Smooth muscle cell of the brain vasculature (primary cell): ENCODE measurements at places on chromosomes 7 and 10.

DNA sequence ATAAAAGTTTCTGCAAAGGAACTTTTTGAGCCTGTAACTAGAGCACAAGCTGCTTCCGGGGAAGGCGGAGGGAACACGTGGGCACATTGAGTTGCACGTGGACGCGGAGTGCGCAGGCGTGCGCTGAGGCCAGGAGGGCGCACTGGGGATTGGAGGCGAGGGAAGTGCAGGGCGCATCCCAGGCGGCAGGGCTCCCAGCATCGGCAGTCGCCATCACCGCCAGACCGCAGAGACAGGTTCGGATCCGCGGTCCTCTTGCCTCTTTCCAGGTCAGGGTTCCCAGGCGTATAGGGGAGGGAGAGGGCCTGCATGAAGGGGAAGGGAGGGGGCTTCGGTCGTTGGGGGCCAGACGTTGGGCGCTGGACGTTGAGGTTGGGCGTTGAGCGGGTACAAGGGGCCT is at the start of gene TDRD1:
TDRD1 (plus strand) TSS at position 206 of the 400 bp plus-strand sequence. CDS start 8,479 bp downstream, outside the sequence.
- DNase-seq, result no peak

DNA sequence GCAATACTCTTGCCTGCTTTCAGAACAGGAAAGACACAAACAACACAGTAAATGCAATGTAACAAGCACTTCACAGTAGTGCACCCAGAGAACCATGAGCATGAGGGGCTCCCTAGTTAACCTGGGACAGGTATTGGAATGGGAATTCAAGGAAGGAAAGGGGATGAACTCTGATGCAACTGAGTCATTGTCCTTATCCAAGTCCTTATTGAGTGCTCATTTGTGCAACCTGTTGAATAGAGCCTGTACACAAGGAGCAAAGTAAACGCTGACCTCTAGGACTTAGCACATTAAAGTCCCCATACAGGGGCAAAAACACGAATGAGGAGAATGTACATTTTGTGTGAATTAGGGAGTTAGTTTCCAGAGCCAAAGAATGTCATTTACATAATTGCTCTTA is 276.4 kb upstream of the BMPER start:
- DNase-seq, result no peak

DNA sequence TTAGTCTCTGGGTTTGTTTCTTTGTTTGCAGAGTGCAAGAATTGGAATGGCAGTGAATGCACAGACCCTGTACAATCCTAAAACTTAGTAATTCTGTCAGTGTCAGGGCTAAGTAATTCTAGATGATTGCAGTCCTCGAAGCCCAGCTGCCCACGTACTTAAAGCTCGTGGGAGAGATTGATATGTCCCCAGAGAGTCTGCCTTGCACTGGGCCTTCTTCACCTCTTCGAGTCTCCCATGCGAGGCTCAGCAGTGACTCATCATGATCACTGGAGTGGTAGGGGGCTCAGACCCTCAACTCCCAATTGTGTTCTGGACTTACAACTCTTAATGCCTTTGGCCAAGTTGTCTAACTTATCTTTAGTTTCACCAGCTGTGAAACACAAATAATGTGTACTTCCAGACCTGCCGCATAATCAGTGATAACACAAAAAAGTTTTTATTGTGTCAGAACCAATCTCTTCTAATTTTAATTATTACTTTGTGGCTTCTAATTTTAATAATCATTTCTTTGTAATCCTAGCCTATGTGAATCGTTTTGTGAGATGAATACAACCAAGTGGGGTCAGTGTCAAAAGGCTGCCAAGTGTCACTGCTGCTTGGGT is 345.6 kb upstream of the LRGUK start:
- DNase-seq, result no peak

DNA sequence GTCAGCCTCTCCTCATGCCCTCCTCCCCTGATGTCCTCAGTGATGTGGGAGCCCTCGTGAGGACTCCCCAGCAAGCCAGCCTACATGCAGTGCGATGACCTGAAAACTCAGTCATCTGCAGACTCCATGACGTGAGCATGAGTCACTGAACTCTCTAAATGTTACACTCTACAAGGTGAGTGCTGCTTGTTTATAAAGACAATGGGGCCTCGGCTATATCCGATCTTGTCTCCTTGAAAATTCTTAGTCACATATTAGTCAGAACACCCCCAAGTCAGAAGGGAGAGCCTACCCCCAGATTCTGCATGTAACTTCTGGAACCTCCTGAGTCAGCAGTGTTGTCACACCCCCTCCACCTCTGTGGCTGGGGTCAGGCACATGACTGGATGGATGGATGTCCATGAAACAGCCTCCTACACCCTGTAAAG is 673.8 kb downstream of the INHBA start:
- peak; percentile 91 for DNase-seq

DNA sequence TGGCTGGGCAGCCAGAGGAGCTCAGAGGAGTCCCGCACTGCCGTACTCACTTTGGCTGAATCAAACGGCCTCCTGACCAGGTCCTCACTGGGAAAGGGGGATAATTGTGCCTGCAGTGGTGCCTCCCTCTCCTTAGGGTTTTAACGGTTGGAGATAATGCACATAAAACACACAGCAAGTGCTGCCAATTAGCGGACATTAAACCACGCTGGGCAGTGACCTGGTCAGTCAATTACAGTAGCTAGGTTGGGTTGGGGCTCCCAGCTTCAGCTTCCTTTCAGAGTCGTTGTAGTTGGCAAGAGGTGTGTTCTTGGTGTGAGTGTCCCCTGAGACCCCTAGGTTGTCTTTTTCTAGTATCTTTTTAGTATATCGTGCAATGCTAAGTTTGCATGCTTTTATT is 146.6 kb downstream of the C10orf105 start:
- DNase-seq, result no peak

DNA sequence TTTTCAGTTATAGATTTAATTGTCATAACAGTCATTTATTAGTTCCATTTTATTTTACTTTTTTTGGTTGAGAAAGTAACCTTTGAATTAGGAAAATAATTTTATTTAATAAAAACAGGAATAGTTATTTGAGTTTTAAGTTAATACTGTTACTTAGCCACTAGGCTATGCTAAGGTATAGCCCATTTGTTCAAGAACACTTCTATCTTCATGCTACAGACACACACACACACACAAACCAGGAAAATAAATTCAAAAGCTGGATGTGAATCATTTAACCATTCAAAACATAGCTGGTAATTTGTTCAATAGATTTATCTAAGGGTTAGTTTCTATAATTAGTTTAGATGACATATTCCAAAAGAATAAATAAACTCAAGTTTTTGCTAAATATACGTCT is 148.4 kb downstream of the RNF133 start:
- DNase-seq, result no peak

GRCh38 chr7:135209225-135209834 is 2.0 kb downstream of the WDR91 start:
- no peak for DNase-seq

DNA sequence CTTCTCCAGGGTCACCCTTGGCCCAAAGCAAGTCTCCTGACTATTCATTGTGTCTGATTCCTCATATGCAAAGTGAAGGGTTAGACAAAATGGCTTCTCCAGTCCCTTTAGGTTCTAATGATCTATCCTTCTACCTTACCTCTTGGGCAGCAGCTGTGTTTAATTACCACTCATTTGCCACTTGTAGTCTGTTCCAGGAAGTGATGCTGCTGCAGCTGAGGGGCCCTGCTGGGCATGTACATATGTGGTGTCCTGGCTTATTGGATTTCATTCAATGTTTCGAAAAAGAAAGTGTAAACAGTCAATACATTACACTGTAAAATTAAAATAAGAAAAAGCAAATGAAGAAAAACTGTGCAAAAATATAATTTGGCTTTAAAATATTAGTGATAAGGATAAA is 36.6 kb downstream of the SCIN start:
- DNase-seq, result no peak

DNA sequence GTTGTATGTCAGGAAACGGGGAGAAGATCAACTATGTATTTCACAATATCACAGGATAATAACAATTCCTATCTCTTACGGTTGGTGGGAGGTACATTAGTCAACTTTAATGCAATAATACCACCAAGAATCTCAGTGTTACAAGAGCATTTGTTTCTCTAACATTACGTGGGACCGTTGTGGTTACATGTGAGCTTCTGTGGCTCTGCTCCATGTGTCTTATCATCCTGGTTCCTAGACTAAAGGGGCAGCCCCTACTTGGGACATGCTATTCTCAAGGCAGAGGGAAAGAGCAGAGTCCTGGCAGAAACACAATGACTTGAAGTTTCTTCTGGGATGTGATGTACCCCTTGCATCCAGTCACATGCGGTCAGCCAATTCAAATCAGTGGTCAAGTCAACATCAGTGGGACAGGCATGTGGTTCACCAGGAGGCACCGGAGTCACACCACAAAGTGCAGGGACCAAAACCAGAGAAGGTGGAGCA is 2.5 kb upstream of the ZNF22 start:
- no peak for DNase-seq

DNA sequence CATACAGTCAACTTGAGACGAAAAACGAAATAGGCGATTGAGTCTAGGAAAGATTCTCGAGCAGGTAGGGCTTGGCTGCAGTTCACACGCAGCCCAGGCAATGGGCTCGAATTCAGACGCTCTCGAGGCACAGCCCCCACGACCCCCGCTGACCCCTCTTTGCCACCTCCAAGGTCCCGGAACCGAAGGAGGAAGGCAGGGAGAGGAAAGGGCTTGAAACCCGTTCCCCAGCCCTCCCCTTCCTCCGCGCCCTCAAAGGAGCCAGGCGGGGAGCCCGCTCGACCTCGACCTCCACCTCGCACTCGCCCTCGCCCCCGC is 441 bp downstream of the CCDC186 start:
- no peak for DNase-seq

DNA sequence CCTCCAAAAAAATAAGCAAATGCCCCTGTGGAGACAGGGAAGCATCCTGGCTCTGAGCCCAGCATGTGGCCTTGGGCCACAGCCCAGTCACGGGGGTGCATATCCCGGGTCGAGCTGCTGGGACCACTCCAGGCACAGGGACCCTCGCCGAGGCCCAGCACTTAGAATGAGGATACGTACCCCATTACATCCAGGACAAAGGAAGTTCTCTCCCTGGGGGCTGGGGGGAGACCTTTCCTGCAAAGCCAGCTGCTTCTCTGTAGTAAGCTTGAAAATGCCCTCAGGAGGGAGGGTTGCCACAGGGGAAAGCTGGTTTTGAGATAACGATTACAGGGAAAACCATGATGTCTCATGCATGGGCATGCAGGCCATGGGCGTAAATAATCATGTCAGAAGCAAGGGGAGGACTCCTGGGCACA is 75.5 kb downstream of the HIPK2 start:
- no peak for DNase-seq

GRCh38 chr10:89384474-89385340 is 6.9 kb downstream of the IFIT1B start:
- no peak for DNase-seq

- DNase-seq, result no peak
These were observed 616.7 kb downstream of the CALN1 start for GRCh38 chr7:71795410-71795809.

DNA sequence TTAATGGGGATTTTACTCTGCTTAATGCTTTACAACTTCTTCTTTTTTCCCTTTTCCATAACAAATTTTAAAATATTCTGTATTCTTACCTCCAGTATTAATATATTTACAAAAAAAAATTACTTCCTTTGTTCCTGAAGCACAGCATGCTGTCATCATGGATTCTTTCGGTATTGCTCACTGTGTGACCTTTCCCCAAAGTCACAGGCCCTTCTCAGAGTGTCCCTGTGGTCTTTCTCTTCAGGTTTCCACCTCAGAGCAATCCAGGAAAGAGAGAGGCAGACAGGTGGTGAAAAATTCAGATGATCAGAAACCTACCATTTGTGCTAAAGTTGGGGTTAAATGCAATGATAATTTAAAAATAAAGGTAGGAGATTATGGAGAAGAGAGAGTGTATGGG is 13.0 kb downstream of the AOAH start:
- DNase-seq, result no peak

DNA sequence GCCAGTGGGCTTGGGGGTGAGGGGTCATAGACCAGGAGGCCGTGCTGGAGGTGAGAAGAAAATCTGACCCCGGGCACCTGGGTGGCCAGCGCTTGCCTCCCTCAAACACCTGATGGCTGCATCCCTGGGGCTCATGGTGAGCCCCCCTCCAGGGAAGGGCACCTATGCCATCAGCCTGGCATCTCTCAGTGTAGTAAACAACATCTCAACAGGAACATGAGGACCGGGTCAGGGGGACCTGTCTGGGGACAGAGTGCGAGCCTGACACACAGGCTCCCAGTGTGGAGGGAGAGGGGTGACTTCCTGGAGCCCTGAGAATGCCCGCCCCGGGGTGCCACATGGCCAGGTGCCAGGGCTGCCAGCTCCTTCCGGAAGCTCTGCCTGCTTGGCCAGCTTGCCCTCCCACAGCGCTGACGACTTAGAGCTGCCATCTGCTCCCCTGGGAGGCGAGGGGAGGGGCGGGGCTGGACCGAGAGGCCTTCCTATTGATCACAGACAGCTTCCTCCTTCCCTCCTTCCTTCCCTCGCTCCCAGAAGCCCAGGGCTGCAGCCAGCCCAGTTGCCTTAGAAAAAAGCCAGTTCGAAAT is 12.3 kb downstream of the STX1A start:
- no peak for DNase-seq

DNA sequence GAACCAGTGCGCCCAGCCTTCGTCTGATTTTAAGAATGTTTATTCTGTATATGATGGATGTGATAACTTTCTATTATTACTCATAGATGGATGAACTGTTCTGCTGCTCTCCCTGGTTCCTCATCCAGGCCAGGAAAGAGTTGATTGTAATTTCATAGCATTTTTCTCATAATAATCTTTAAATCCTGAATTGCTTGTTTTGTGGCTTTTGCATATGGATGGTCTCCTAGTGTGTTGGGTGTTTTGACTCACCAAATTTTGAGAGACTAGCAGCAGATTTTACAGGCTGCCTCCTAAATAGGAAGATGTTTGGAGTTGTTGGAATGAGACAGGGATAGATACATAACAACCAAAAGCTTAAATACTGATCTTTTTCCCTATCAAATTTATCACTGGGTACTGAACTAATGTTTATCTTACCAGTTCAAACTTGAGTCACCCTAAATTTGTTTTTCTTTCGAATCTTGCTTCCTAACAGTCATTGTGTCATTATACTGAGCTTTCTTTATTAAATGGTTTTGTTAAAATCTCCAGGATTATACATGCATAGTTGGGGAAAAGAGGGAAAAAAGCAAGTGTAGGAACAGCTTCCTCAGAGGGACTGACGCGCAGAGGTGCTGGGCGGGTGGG is 106.0 kb upstream of the GATA3 start:
- DNase-seq, result no peak

- DNase-seq, result no peak
These were observed 189.5 kb upstream of the MINDY3 start for GRCh38 chr10:16049782-16050181.

DNA sequence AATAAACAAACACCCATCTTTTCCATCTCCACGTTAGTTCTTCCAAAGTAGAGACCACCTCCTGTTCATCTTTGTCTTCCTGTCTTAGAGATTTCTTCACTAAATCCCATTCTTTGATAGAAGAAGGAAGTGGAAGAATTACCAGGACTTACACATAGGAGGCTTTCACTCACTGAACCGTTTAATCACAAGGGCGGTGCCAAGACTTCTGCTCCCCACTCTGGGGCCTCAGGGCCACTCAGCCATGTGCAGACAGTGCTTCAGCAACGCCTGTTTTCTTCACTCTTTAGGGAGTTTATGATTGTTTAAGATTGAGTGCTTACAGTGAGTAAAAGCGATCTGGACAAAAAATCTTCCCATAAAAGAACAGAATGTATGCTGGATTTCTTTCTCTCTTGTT is 63.9 kb upstream of the SORCS3 start:
- no peak for DNase-seq

- DNase-seq, result no peak
These were observed 45.4 kb downstream of the HSPA12A start for GRCh38 chr10:116696919-116697318.

- no peak for DNase-seq
These were observed 101.6 kb downstream of the CCSER2 start for GRCh38 chr10:84429926-84430520.
